Hematopoietic multipotent progenitor cell treated with erythropoietin and hydrocortisone succinate and interleukin-3 and kit ligand, for 4 days (in vitro differentiated cells): ENCODE measurements at places on chromosomes 1 and 21.

DNA sequence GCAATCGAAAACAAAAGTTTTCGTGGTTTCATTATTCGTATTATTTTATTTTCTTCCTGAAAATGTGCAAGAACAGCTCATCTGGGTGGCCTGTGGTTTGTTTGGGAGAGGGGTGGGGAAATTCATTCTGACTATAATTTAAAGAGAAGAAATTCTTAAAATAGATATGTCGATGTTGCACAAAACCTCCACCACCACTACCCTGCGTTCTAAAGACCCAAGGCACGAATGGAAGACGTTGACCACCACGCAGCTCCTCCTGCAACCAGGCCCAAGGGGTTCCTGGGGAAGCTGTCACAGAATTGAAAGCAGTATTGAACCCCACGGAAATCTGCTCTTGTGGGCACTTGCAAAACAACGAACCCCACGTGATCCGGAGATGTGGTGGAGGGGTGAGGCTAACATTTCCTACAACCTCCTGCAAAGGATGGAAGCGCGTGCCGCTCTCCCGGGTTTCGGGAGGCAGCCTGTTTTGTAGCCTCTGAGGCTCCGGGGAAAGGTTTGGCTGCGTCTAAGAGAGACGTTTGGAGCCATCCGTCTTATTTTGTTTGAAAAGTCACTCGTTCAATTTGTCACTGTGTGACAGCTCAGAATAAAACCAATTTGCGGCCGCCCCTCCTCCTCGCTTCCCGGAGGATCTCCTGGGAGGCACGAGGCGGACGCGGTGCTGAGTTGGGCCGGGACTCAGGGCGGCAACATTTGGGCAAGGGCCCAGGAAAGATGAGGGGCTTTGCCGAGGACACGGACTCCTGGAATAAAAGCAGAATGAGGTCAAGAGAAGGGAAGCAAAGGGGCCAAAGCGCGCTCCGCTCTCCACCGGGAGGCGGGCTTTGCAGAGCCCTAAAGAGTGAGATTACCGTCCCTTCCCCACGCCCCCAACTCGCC is 810 bp upstream of the HLX start:
- DNase-seq = peak; percentile 67

DNA sequence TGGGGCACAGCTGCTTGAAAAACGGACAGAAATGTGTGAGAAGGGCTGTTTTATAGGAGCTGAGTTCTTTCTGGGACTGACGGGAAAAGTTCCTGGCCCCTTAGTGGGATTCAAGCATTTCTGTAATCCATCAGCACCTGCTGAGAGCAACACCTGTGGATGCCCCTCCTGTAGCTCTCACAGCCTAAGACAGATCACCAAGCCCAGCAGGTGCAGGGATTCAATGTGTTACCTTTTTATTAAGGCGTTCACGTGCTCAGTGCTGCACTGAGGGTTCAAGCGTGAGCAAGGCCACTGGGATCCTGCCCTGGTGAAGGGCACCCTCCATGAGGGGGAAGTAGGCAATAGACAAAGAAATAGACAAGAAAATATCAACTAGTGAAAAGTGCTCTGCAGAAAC is 14.9 kb downstream of the OLFML2B start:
- no peak for DNase-seq

- DNase-seq = no peak
Measured at GRCh38 chr21:45455674-45456583, 51.0 kb downstream of the COL18A1 start.

- DNase-seq = no peak
Measured at GRCh38 chr1:101145449-101145820, 91.4 kb upstream of the S1PR1 start.

GRCh38 chr1:154466921-154467417 is 35.0 kb upstream of the TDRD10 start:
- peak; percentile 57 for DNase-seq

GRCh38 chr1:114206392-114206791 is 52.7 kb upstream of the SYT6 start:
- no peak for DNase-seq

- no peak for DNase-seq
Measured at GRCh38 chr1:9538669-9539164, 548 bp upstream of the SLC25A33 start.

- no peak for DNase-seq
Measured at GRCh38 chr21:38631206-38631605, 132.9 kb upstream of the ERG start.
